Activated T-helper 2 cell treated with anti-CD3 and anti-CD28 coated beads, Interferon-gamma antibody, Interleukin-2, Interleukin-4, amounts not matched to agents 10 μg/mL and 5 μg/mL and 100 μg/mL, durations not matched to agents 14 hours and 24 hours and 36 hours (primary cell): ENCODE measurements at places on chromosomes 7 and 10.

DNA sequence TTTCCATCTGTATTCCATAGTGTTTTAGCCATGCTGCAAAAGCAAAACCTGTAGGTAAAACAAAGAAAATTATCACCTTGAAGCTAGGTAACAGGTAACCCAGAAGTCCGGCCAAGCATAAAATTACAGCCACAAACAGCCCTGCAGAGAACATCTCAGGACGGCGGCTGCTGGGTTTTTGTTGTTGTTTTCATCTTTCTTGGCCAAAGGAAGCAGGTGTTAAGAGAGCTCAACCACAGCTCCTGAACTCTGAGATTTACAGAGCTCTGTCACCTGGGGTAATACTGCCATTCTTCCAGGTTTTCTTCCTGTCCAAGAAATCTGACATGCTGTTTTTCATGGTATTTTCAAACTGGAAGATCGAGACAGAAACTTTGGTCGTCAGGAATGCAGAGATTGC is 847 bp upstream of the SCIN start:
- no peak overlapping the region for H3K4me3 ChIP-seq
- peaks cover 46% of the 10 kb centered on the region for H3K27me3 ChIP-seq
- no peak for DNase-seq
- no peaks in the 10 kb centered on the region for H3K36me3 ChIP-seq

- DNase-seq: no peak
- H3K36me3 ChIP-seq: no peaks in the 10 kb centered on the region
- peaks cover 2% of the 10 kb centered on the region for H3K4me1 ChIP-seq
- no peak overlapping the region for H3K27ac ChIP-seq
These were observed 45.4 kb downstream of the VIM start for GRCh38 chr10:17273403-17273802.

GRCh38 chr10:32437334-32437733 is 8.6 kb upstream of the CCDC7 start:
- DNase-seq: no peak
- H3K27me3 ChIP-seq: peaks cover 12% of the 10 kb centered on the region
- no peaks in the 10 kb centered on the region for H3K36me3 ChIP-seq
- no peak overlapping the region for H3K4me3 ChIP-seq
- H3K27ac ChIP-seq: no peak overlapping the region
- peaks cover 2% of the 10 kb centered on the region for H3K4me1 ChIP-seq

- no peak for DNase-seq
- peaks cover 14% of the 10 kb centered on the region for H3K27me3 ChIP-seq
These were observed 254.8 kb upstream of the ZNF32 start for GRCh38 chr10:43903451-43903850.

DNA sequence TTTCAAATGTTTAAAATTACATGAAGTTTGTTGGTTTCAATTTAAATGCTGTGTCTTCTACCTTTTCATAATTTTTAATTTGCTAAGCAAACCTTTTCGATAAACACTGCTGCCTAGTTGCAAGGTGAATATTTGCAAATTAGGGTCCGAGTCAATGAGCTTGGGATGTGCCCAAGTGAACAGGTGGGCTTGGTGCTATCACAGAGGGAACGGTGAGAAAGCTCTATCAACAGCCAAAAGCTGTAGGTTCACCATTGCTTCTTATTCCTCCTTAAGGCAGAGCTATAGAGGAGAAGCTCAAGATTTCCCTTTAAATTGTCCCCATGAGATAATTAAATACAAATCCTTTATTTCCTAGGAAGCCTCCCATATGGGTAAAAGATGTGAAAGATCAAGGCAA is 245.3 kb upstream of the CELF2 start:
- no peak overlapping the region for H3K27ac ChIP-seq
- H3K27me3 ChIP-seq: no peaks in the 10 kb centered on the region
- no peak overlapping the region for H3K4me3 ChIP-seq
- no peak for DNase-seq
- no peaks in the 10 kb centered on the region for H3K4me1 ChIP-seq

DNA sequence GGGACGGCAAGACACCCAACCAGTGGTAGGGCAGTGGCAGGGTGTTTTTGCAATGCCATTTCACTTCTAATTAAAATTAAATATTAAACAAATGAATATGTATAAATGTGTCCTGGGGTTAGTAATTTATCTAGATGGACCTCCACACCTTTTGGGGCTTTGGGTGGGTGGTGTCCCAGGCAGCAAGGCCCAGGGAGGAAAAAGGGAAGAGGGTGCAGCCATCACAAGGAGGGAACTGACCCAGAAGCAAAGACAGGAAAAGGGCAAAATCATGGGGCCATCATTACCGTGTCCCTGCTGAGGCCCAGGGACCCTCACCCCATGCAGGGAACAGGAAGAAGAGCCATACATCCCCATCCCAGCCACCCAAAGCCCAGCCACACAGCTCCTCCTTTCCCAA is 204.6 kb downstream of the GRID1 start:
- no peaks in the 10 kb centered on the region for H3K4me1 ChIP-seq
- H3K27ac ChIP-seq: no peak overlapping the region
- H3K36me3 ChIP-seq: no peaks in the 10 kb centered on the region

GRCh38 chr7:45033261-45033930 is 33.4 kb downstream of the CCM2 start:
- peaks cover 54% of the 10 kb centered on the region for H3K36me3 ChIP-seq
- H3K27ac ChIP-seq: peak overlapping the region; percentile 74
- peak overlapping the region; percentile 7 for H3K4me3 ChIP-seq
- DNase-seq: no peak

DNA sequence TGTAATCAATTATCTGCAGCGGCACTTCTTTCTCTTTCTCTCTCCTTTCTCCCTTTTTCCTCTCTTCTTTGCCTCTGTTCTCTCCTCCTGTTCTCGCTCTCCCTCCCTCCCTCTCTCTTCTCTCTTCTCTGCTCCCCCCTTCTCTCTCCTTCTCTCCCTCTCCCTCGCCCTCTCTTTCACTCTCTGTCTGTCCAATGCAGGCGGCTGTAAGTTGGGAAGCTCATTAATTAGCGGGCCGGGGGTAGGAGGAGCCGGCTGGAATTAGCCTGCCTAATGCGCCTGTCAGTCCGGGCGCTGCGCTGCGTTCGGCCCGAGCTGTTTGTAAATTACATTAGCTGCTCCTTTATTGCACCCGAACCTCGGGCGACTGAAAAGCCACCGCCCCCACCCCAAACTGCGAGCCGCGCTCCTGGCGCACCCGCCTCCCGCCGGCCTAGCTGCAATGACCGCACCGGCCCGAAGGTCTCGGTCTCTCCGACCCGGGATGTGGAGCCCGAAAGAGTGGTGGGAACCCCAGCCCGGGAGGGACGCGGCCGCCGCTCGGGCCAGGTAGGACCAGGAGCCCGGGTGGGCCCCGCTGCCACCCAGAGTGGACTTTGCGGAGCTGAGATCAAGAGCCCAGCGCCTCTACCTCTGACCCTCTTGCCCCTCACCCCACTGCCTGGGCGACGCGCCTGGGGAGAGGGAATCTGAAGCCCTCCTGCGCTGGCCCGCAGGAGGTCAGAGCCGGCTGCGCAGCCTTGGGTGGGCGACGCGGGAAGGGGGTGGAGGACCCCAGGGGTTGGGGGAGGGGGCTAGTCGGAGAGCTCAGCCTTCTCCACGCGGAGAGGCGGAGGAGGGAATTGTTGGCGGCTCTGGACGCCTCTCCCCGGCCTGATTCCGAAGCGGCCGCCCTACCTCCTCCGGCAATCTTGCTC is at the start of gene LBX1:
Gene LBX1, minus strand, starts transcription at position 198 of the 917 bp plus-strand sequence. CDS start 648 bp downstream, outside the sequence.
- no peak within 1 kb of the TSS for H3K4me3 ChIP-seq
- H3K4me1 ChIP-seq: peaks cover 12% of the 10 kb centered on the region
- no peaks in the 10 kb centered on the region for H3K36me3 ChIP-seq
- DNase-seq: no peak
- H3K27ac ChIP-seq: peak within 1 kb of the TSS; percentile 35

DNA sequence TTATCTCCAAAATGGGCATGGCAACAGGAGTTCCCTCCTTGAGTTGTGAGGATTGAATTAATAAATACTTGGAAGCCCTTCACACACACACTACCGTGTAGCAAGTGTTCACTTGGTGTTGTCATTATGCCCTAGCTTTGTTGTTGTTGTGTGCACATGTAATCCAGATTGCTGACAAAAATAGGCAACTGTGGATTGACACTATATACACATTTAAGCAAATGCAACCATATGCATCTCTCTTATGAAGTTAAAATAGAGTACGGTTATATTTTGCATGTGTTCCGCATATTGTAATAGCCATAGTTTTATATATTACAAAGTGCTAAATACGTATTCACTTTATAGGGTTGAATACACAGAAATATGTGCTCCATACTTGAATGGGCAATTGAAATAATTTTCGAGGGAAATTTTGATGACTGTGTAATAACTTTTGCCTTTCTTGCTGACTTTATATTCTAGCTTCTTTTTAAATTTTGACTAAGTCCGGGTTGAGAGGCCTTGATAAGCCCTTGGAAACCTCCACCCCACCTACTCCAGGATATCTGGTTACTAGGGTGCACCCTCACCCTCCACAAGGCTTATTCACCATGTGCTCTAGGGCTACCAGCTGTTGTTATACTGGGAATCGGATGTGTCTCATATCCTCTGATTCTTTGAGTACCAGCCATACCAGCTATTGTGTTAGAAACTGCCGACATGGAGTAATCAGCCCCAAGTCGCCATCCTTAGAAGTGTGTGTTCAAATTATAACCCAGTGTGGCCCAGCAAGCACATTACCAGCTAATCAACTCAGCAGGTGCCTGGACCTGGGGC is 265.0 kb downstream of the CAMK1D start:
- DNase-seq: no peak
- H3K27me3 ChIP-seq: no peaks in the 10 kb centered on the region
- H3K4me1 ChIP-seq: no peaks in the 10 kb centered on the region
- no peak overlapping the region for H3K27ac ChIP-seq
- no peaks in the 10 kb centered on the region for H3K36me3 ChIP-seq

DNA sequence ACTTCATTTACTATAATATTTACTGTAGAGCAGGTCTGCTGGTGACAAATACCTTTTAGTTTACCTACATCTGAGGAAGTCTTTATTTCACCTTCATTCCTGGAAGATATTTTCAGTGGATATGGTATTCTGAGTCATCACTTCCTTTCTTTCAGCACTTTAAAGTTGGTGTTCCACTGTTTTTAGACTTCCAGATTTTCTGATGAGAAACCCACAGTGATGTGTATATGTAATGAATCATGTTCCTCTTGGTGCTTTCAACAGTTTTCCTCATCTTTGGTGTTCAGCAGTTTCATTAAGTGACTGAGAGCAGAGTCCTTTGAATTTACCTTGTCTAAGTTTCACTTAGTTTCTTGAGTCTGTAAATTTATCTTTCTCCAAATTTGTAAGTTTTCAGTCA is 36.4 kb downstream of the COPG2 start:
- no peak for DNase-seq
- H3K27ac ChIP-seq: no peak overlapping the region
- H3K36me3 ChIP-seq: peaks cover 29% of the 10 kb centered on the region
- no peaks in the 10 kb centered on the region for H3K27me3 ChIP-seq

DNA sequence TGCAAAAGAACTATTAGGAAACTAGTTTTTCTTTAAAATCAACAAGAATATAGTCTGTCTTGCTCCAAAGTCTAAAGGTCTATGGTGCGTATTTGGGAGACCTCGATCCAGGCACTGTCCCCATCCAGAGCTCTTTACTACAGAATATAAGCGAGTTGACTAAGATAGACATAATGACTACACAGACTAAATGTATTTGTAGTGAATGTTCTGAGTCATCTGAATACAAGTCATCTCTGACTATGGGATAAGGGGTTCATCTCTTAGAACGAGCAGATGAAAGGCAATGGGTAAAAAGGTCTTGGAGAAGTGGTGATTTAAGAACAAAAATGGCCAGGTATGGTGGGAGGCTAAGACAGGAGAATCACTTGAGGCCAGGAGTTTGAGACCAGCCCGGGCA is 136.0 kb upstream of the RSU1 start:
- H3K4me1 ChIP-seq: peaks cover 4% of the 10 kb centered on the region
- no peak for DNase-seq
- no peak overlapping the region for H3K27ac ChIP-seq
- H3K27me3 ChIP-seq: peaks cover 28% of the 10 kb centered on the region

DNA sequence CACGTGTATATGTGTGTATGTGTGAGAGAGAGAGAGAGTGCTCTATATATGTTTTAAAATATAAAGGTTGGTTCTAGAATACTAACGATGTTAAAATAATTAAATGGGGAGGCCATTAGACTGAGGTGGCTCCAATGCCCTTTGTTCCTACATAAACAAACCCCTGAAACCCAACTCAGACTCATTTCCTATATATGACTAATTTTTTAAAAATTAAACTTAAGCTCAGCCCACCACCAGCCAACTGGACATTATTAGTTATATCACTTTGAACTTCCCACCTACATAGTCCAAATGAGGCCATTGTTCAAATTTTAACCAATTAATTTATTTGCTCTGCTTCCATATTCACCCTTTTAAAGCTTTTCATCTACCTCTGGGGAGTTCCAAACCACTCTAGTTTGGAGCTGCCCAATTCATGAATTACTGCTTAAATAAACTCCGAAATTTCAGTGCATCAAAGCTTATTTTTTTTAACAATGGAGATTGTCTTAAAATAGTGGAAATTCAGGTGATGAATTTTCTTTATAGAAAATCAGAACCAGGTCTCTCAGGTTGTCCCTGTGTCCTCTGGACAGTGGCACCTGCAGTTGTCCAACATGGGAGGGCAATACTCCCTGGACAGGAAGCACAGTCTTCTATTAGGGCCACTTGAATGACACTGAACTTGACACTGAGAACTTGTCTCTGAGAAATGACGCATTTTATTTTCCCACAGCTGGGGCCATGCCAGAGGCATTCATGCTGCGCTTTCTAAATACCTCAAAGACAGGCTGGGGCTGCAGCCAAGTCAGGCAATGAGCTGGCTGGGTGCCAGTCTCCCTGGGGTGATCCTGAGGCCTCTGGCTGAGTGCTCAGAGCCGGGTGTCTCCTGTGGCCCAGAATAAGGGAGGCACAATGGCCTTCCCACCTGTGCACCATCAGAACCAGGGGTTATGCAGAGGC is 109.5 kb upstream of the TMEM72 start:
- peaks cover 6% of the 10 kb centered on the region for H3K27me3 ChIP-seq
- no peaks in the 10 kb centered on the region for H3K36me3 ChIP-seq
- H3K27ac ChIP-seq: no peak overlapping the region
- no peak overlapping the region for H3K4me3 ChIP-seq
- H3K4me1 ChIP-seq: no peaks in the 10 kb centered on the region

- no peaks in the 10 kb centered on the region for H3K36me3 ChIP-seq
- H3K27ac ChIP-seq: no peak overlapping the region
- H3K4me1 ChIP-seq: no peaks in the 10 kb centered on the region
- no peaks in the 10 kb centered on the region for H3K27me3 ChIP-seq
These were observed 40.0 kb downstream of the GOLGA7B start for GRCh38 chr10:97889461-97890265.

- no peaks in the 10 kb centered on the region for H3K27me3 ChIP-seq
- H3K4me1 ChIP-seq: peaks cover 66% of the 10 kb centered on the region
- peak overlapping the region; percentile 84 for H3K27ac ChIP-seq
- no peak for DNase-seq
- no peak overlapping the region for H3K4me3 ChIP-seq
These were observed 174.6 kb upstream of the ITGB1 start for GRCh38 chr10:33132626-33133025.

- H3K4me1 ChIP-seq: no peaks in the 10 kb centered on the region
- H3K4me3 ChIP-seq: no peak overlapping the region
- no peak overlapping the region for H3K27ac ChIP-seq
- no peak for DNase-seq
These were observed 24.4 kb downstream of the RNF133 start for GRCh38 chr7:122674502-122674901.

- H3K27me3 ChIP-seq: peaks cover 28% of the 10 kb centered on the region
- DNase-seq: no peak
These were observed 516.5 kb upstream of the KLF6 start for GRCh38 chr10:4301291-4302045.
